Activated naive CD8-positive, alpha-beta T cell treated with anti-CD3 and anti-CD28 coated beads, Interleukin-2, amount 10 ng/mL, durations not matched to agents 7 days and 5 days (primary cell): ENCODE measurements at places on chromosomes 12 and 14. TPM values are rescaled to one million over a fixed set of nuclear protein-coding genes. Genes with fewer than 3 reads are reported as not detected.

TIMM9 gene
- 38.0 TPM for total RNA-seq

RNASE3 gene
- total RNA-seq, result not detected

GRCh38 chr14:104081261-104081835 is 4.2 kb upstream of the ASPG start:
- H3K27me3 ChIP-seq, result peaks cover 5% of the 10 kb centered on the region
- DNase-seq, result no peak
- H3K27ac ChIP-seq, result no peak overlapping the region
- no peak overlapping the region for H3K4me3 ChIP-seq

GZMH gene
- 4.9 TPM for total RNA-seq

DNA sequence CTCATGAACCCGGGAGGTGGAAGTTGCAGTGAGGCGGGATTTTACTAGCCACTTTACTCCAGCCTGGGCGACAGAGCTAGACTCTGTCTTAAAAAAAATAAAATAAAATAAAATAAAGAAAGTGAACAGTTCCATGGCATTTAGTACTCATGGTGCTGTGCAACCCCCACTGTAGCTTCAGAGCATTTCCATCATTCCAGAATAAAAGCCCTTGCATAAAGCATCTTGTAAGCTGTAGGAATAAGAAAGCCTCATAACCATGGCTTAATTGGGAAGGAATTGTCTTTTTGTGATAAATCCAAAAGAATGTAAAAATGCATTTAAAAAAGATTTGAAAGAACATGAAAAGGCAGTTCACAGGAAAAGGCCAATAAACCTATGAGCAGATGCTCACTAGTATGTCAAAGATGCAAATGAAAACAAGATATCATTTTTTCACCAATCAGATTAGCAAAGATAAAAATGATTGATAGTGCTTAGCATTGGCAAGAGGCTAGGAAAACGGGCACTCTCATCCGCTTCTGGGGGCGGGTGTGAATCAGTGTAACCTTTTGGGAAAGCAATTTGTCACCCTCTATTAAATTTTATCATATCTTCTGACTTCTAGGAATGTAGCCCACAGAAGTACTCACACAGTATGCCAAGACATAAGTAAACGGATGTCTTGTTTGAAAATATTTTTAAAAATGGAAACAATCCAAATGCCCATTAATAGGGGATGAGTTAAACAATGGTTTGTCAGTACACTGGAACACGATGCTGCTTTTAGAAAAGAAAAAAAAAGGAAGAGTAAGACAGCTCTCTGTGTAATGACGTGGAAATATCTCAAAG is 46.6 kb downstream of the CFAP251 start:
- H3K36me3 ChIP-seq, result no peaks in the 10 kb centered on the region
- no peak overlapping the region for H3K27ac ChIP-seq
- H3K4me3 ChIP-seq, result no peak overlapping the region
- H3K27me3 ChIP-seq, result peaks cover 2% of the 10 kb centered on the region
- H3K4me1 ChIP-seq, result peaks cover 3% of the 10 kb centered on the region
- DNase-seq, result no peak

DNA sequence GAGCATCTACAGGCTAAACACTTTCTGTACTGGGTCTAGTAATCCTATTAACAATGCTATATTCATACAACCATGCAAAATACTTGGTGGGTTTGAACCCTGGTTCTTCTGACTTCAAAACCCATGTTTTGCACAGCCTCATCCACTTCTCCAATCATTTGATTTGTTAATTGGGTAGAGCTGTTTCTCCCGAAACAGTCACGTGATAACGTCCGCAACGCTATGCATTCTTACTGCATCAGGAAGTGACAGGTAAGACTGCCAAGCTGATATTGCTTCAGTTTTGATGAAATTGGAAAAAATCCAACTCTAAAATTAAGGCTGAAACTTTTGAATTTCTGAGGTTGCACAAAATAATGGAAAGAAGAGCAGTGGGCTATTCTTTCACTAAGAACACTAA is 30.4 kb upstream of the RNU6-7 start:
- H3K4me3 ChIP-seq, result no peak overlapping the region
- DNase-seq, result no peak
- peaks cover 6% of the 10 kb centered on the region for H3K27me3 ChIP-seq

CCDC38 gene
- total RNA-seq, result not detected

PLCZ1 gene
- not detected for total RNA-seq

DNA sequence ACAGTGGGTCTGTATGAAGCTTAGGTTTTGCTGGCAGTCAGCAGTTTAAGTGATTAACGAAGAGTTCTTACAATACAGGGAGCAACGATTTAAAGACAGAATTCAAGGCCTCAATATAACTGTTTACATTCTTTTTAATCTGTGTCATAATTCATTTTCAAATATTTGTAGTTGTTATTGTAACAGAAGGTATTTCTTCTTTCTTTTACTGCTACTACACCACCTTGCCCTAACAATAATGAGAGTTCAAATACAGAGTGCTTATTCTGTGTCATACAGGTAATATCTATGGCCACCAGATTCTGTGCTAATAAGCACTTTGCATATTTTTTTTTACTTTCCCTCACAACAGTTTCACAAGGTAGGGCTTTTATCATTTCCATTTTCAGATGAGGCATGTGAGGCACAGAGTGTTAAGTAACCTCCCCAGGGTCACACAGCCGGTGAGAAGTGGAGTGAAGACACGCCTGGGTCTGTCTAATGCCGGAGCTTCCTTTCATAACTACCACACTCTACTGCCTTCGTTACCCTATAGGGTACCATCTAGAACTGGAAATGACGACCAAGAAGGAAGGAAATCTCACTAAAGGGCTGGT is 81.9 kb downstream of the PELI2 start:
- no peak for DNase-seq
- no peak overlapping the region for H3K4me3 ChIP-seq
- H3K36me3 ChIP-seq, result no peaks in the 10 kb centered on the region
- no peak overlapping the region for H3K27ac ChIP-seq
- no peaks in the 10 kb centered on the region for H3K27me3 ChIP-seq

- H3K27me3 ChIP-seq, result no peaks in the 10 kb centered on the region
- DNase-seq, result no peak
- peaks cover 26% of the 10 kb centered on the region for H3K36me3 ChIP-seq
- peak overlapping the region; percentile 50 for H3K27ac ChIP-seq
Measured at GRCh38 chr14:49641697-49642129, 6.7 kb upstream of the DNAAF2 start.

DNA sequence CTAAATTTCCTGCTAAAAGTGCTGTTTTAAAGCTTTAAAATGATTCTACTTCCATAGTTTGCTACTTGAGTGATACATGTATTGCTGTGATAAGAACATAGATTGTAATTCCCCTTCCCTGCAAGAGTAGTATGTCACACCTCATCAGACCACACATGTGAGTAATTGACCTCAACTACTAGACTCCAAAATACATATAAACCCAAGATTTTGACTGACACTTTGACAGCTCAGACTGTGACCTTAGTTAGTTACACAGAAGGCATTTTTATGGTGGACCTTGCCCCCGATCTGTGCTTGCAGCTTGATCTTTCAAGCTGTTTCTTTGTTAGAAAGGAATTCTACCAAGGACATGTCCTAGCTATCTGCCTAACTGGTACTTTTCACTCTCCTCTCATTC is 18.6 kb downstream of the APOBEC1 start:
- peaks cover 5% of the 10 kb centered on the region for H3K27me3 ChIP-seq
- H3K4me1 ChIP-seq, result no peaks in the 10 kb centered on the region
- no peak overlapping the region for H3K27ac ChIP-seq
- no peak overlapping the region for H3K4me3 ChIP-seq

- no peak overlapping the region for H3K4me3 ChIP-seq
- no peak overlapping the region for H3K27ac ChIP-seq
- H3K27me3 ChIP-seq, result no peaks in the 10 kb centered on the region
- H3K4me1 ChIP-seq, result no peaks in the 10 kb centered on the region
Measured at GRCh38 chr14:43449291-43449690, 1057.8 kb downstream of the FSCB start.
